ENCODE measurements at places on chromosomes 5 and 9.
A peak's percentile ranks its signal among the peaks of the same experiment; 100 is the strongest.

- DNase-seq = no peak
Observed at GRCh38 chr9:118631956-118632355, 737.3 kb downstream of the BRINP1 start.

GRCh38 chr5:132829742-132830435 is 558 bp downstream of the SHROOM1 start:
- DNase-seq = peak; percentile 15

DNA sequence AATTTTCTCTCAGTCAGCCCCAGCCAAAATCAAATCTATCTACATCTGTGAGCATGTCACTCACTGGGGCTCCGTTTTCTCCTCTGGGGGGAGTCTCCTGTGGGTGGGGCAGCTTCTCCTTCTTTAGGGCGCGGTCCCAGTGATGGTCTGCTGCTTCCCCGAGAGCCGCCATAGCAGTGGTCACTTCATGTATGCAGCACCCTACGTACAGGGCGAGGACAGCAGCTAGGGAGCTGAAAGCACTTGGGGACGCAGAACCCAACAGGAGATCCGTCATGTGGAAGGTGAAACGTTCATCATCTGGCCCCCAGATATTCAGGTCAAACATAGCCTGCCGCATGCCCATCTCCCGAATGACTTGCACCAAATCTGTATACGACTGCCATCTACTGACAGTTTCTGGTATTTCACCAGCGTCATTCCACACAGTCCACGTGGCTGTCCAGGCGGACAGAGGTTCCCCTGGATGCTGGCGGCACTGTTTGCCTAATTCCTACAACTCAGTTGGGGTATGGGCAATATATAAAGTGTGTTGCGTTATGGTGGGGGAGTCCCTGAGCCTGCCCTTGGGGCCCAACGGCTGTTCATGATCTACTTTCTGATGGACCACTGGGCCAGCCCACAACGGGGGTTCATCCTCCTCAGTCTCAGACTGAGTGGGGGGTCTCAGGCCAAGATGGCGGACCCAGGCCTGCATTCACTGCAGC is 795.0 kb downstream of the EFNA5 start:
- DNase-seq = no peak

DNA sequence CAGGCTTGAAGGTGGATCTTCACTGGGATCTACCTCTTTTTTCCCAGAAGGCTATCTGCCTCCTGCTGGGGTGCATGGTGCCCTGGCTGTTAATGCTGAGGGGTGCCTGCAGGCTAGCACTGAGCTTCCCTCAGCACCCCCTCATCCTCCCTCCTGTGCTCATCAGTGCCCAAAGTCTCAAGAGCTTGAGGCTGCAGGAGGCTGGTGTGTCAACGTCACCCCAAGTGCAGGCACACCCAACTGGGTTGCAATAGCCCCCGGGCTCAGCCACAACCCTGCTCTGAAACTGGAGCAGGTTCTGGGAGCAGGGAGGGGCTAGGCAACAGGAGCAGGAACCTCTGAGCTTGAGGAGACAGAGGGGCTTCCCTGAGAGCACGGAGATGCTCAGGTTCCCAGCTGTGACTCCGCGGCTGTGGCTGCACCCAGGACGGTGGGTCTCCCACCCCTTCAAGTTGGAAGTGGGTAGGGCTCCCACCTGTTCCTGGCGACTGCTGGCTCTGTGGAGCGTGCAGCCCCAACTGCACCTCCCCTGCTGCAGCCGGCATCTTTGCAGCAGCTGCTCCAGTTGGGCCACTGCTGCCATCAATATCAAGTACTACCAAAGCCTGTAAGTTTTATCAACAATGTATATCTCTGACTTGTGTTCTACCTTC is 1266.6 kb upstream of the C9orf72 start:
- DNase-seq = no peak

- no peak for DNase-seq
Observed at GRCh38 chr9:88721495-88722279, 186.7 kb downstream of the NXNL2 start.

DNA sequence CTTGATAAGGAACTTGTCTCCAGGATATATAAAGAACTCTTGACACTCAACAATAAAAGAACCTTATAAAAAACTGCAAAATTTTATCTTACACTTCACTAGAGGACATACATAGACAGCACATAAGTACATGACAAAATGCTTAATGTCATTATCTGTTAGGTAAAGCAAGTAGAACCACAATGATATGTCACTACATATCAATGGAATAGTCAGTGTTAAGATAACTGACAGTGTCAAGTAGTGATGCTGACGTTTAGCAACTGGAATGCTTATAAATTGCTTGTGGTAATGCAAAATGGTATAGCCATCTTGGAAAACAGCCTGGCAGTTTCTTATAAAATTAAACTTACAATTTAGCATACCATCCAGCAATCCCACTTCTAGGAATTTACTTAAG is 314.1 kb downstream of the KDM4C start:
- no peak for DNase-seq

DNA sequence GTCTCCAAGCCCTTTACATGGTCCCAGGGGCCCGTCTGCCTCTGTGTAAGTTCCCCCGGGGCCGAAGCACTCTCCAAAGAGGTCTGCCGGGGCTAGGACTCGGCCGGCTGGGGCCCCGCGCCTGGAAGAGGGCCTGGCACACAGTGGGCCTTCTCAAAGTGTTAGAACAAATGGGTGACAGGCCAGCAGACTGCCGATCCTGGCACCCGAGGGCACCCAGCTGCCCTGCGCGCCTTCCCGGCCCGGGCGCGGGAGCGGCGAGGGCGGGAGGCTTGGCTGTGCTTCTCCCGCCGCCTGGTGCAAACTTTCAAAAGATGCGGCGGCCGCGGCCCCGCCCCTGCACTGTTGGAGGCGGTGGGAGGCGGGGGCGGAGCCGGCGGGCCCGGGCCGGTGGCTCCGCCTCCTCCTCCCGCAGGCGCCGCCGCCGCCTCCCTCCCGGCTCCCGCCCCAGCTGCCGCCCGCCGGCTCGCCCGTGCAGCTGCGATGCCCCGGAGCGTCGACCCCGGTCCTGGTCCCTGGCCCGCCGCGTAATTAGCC is at the start of gene NEURL1B:
NEURL1B (plus strand) TSS at position 442 of the 537 bp plus-strand sequence. CDS start 144 bp downstream, outside the sequence.
- DNase-seq = peak; percentile 58

DNA sequence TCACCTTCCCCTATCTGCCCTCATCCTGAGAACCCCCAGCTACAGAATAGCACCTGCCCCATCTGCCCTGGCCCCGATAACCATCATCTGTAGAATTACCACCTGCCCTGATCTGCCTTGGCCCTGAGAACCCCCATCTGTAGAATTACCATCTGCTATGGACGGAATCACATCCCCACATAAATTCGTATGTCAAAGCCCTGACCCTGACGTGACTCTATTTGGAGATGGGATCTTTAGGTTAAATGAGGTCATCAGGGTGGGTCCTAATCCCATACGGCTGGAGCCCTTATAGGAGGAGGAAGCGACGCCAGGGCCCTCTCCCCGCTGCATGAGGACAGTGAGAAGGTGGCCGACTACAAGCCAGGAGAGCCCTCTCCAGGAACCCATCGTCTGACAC is 32.6 kb downstream of the SARDH start:
- no peak for DNase-seq

GRCh38 chr9:72304538-72304937 is 60.5 kb downstream of the ZFAND5 start:
- DNase-seq = no peak

GRCh38 chr9:124855944-124856765 is 2.9 kb downstream of the WDR38 start:
- DNase-seq = no peak

- DNase-seq = no peak
Observed at GRCh38 chr5:33827018-33827707, 64.6 kb downstream of the ADAMTS12 start.

DNA sequence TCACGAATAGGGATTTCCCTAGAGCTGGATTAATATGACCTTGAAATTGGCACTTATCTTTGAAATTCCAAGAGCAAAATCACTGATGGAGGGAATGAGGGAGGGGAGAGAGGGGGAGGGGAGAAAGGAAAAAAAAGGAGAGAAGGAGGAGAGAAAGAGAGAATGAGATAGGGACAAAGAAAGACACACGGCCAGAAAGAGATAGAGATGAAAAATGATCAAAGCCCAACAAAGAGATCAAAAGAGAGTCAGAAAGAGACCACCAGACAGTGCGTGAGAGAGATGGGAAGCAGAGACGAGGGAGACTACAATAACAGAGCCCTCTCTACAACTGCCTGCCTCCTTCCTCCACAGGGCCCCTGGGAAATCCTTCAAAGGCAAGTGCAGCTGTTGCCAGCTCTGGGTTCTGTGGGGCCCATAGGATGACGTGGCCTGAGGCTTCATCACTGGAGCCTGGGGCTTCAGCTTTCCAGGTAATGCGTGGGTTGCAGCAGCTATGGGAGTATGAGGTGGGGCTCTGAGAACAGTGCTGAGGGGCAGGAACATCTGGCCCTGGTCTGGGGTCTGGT is 58.3 kb upstream of the SHB start:
- no peak for DNase-seq

DNA sequence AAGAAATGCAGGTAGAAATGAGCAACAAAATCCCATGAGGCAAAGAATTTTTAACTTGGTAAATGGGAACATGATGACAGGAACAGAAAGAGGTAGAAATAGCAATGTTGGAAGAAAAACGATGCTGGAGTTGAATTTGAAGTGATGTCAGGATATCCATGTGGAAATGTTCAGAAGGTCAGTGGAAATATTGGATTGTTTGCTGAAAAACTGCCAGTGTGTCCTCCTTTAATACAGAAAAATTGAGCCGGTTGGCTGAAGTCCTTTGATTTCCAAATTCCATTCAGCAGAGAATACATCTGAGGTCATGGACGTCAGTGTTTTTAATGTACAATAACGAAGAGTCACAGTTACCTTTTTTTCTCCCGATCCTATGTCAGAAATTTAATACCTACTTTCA is 110.0 kb upstream of the DMAC1 start:
- no peak for DNase-seq

DNA sequence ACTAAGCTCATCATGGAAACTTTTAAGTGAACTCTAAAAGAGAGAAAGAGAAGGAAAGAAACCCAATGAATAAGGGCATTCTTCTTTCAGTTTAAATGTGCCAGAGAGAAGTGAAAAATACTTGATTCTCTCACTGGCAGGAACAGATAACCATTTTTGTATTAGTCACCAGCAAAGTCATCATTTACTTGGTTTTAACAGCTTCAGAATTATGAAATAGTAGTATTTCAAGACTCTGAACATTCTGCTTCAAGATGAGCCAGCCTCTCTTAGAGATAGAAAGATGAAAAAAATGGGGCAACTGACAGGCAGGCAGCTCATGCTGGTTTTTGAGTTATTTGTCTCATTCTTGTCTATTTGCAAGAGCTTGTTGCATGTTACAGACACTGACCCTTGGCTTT is 103.5 kb downstream of the GCNT1 start:
- DNase-seq = no peak

- no peak for DNase-seq
Observed at GRCh38 chr5:151408591-151409230, 38.7 kb upstream of the SLC36A1 start.

DNA sequence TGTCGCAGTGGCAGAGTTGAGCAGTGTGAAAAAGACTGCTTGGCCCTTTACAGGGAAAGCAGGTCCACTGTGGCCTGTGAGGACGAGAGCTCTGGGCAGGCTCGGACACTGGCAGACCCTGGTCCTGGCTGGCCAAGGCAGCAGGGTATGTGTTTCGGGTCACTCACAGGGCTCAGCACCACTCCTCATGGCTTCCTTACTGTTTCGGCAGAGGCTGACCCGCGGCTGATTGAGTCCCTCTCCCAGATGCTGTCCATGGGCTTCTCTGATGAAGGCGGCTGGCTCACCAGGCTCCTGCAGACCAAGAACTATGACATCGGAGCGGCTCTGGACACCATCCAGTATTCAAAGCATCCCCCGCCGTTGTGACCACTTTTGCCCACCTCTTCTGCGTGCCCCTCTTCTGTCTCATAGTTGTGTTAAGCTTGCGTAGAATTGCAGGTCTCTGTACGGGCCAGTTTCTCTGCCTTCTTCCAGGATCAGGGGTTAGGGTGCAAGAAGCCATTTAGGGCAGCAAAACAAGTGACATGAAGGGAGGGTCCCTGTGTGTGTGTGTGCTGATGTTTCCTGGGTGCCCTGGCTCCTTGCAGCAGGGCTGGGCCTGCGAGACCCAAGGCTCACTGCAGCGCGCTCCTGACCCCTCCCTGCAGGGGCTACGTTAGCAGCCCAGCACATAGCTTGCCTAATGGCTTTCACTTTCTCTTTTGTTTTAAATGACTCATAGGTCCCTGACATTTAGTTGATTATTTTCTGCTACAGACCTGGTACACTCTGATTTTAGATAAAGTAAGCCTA is 15.7 kb downstream of the SQSTM1 start:
- DNase-seq = no peak

DNA sequence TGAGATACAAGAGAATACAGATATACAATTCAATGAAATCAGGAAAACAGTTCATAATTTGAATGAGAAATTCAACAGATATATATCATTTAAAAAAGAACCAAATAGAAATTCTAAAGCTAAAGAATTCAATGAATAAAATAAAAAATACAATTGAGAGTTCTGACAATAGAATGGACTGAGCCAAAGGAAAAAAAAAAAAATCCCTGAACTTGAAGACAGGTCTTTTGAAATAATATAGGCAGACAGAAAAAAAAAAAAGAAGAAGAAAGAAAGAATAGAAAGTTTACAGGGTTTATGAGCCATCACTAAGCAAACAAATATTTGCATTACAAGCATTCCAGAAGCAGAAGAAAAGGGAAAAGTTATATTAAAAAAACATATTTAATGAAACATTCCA is 12.9 kb upstream of the HAVCR2 start:
- no peak for DNase-seq

GRCh38 chr5:32042551-32042961 is 131.6 kb downstream of the GOLPH3 start:
- no peak for DNase-seq

GRCh38 chr9:93595861-93596365 is 19.5 kb downstream of the PHF2 start:
- no peak for DNase-seq

GRCh38 chr5:143340891-143341685 is 62.4 kb downstream of the NR3C1 start:
- DNase-seq = no peak

- DNase-seq = no peak
Observed at GRCh38 chr9:108412755-108413154, 443.0 kb downstream of the ACTL7B start.

DNA sequence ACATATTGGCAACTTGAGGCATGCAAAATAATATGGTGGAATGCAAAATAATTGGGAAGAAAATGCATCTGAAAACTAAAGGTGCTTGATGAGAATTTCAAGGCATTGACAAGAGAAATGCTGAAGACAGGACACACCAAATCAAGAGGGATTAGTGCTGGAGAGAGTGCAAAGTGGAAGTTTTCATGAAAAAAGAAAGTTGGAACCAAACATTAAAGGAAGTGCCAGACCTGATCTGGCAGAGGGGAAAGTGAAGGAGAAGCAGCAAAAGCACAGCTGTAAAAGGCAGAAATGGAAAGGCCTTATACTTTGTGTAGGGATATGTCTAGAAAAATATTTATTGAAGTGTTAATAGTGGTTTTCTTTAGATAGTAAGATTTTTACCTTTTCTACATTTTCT is 35.3 kb upstream of the FYB1 start:
- no peak for DNase-seq

DNA sequence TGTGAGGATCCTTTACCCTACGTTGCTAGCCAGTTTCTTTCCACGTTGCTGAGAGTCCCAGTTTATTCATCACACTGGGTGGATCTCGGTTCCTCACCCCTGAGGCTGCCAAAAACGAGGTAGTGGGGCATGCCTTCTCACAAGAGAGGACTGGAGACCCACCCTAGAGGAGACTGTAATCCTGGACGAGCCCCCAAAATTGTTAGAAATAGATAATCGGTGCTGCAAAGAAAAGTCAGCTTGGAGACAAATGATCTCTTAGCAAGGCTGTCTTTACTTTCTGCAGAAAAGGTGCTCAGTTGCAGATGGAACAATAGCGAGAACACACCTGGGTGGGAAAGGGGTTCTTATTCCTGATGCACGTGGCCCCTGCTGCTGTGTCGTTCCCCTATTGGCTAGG is 101.8 kb downstream of the TMEM167A start:
- DNase-seq = no peak

Data from NCI-H187 (cell line).